ENCODE measurements at places on chromosomes 4 and X.

DNA sequence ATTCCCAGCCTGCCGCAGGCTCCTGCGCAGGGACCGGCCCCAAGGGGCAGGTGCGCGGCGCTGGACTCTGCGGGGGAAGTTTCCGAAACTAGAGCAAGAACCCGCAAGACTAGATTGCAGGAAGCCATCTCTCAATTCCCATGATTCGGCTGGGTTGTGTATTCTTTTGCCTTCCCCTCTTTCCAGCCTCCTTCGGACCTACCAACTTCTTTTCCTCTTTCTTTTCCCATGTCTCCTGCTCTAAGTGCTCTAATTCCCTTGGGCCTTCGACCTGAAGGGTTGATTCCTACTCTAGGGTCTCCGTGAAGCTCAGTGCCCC, 645 bp upstream of the OPHN1 start:
- no peak for DNase-seq

GRCh38 chr4:186554914-186555827, at the start of gene MTNR1A:
MTNR1A (minus strand) TSS chr4:186555567; CDS start chr4:186555365, 202 bp downstream.
- no peak for DNase-seq

GRCh38 chr4:87574996-87575395, 33.3 kb upstream of the DSPP start:
- no peak for DNase-seq

- DNase-seq, result peak; percentile 48
Measured at GRCh38 chrX:25020905-25021449, 5.2 kb upstream of the ARX start.

DNA sequence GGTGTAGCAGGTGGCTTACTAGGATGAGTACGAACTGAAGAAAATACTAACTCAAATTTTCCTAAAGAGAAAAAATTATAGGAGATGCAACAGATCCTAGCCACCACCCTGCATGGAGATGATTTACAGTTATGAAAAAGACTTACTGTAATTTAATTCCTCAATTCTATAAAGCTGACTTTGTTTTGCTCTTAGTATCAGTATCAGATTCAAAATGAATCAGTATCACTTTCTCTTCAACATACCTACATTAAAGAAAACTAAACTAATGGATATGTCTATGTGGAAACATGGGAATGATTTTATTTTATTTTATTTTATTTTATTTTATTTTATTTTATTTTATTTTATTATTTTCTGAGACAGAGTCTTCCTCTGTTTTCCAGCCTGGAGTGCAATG, 525.8 kb downstream of the NLGN4X start:
- no peak for DNase-seq

DNA sequence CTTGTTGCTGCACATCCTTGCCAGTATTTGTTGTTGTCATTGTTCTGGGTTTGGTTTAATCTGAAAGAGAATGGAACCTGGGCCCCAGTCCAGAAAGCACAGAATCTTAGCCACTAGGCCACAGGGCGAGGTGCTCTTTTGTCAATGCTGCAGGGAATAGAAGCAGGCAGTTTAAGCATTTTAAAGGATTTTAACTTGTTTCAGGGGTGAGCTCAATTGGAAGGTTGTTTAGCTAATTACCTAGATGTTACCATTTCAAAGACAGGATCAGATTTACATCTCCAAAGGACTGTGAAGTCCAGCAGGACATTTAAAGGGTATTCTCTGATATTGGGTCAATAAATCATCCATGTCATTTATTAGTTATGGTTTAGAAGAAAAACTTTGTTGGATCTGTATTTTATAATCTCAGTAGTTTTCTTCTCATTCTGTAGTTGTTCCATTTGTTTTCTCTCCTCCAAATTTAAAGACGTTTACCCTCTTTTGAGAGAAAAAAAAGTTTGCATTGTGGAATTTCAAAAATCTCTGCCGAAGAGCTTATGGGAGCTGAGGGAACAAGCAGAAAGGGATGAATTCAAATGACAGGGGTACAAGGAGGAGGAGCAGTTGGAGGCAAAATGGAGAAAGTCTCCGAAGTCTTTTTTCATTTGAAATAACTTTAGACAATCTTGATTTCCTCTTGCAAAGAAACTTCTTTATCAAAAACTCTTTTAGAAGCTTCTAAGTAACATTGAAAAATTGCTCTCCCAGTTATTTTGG, 57.5 kb upstream of the FAM47C start:
- DNase-seq, result no peak

DNA sequence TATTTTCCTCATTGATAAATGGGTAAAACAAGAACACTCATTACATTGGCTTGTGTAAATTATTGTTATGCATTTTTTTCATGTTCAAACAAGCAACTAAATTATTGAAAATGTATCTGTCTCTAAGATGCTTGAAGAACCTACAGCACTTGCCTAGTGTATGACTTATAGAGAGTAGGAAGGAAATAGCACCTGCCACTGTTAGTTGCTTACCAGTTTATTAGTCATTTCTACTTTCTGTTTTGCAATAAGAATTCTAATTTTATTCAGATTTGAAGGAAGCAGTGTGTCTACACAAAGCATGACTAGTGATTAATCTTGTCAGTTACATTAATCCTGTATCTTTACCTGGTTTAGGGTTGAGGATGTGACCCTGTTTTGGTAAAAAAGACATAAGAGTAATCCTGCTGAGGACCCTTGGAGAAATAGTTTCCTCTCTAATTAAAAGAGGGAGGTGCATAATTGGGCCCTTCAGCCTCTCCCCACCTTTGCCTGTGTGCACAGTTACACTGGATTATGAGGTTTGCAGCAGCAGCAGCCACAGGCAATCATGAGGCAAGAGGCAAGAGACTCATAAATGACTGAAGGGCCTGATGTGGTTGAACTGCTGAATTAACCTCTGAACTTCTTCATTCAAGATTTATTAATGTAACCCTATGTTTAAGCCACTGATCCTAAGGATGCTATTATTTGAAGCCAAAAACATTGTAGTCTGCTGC, 1202.1 kb downstream of the ADGRL3 start:
- DNase-seq, result no peak

DNA sequence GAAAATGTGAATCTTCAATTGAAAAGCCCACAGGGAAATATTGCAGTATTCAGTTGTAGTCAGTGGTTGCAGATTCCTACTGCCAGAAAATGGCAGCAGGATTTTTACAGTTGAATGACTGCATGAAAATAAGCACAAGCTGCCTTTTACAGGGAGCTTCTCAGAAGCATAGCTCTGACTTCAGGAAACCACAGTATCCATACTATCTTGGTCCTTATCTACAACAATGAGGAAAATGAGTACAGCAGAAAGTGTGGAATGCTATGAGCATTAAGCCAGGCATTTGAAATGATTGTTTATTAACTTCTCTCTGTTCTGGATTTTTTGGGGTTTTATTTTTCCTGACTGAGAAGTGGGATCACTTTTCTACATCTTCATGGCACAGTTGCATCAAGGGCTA, 34.6 kb upstream of the PRRG1 start:
- DNase-seq, result peak; percentile 75

- DNase-seq, result no peak
Measured at GRCh38 chrX:98459669-98460068, 1576.0 kb downstream of the RPA4 start.

DNA sequence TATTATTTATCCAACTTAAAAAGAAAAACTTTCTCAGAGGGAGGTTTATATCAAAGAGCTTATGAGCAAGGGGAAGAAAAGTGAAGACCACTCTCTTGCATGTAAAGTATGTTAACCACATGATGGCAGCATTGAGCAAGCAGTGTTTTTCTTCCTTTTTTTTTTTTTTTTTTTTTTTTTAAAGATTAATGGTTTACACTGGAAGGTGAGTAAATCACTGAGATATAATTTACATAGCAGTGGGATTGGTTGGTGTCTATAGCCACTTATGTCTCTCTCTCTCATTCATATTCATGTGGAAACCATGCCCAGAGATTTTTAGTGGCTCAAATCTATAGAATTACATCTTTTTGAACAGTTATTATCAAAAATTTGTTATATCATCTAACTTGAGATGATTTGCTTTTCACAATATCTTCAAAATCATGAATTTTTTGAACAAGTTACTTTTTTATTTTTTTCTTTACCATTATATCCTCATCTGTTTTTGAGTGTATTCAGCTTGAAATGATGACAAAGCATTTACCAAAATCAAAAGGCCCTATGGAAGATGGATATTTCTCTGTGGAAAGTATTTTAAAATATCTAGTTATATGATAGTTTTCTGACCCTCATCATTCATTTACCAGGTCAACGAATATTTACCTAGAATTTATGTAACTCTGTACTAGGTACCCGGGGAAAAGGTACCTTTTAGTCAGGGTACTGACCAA, 31.6 kb downstream of the MTHFD2L start:
- DNase-seq, result peak; percentile 69

DNA sequence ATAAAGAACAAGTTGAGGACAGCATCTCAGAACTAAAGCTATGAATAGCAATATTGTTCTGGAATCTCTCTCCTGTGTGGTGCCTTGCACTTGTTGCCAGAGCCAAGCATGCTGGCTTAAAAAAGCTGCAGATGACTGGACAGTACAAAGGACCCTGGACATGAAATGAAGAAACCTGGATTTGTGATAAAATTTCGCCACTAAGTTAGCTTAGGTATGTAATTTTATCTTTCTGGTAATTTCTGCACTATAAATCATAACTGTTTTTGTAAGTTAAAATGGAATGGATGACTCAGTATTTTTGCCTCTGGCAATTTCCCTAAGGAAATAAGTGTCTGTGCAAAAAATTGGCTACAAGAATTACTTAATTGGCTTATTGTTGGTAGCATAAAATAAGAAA, 317.2 kb downstream of the CAMK2D start:
- peak; percentile 58 for DNase-seq

DNA sequence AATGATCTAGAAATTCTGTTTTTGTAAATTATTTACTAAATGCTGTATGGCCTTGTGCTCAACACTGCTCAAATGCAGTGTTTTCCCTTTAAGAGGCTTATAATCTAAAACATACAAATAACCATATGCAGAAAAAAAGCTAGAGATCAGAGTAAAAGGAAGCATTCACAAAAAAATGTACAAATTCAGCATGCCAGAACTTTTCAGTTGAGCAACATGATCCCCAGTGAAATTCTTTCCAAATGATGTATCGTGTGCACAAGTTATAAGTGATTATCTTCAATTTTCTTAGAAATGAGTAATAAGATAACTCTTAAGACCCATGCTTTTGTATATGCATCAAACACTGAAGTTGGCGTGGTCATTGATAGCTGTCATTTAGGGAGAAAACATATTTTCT, 5.0 kb downstream of the GPC3 start:
- DNase-seq, result peak; percentile 79
